ENCODE measurements at places on chromosomes 2 and 18. TPM values are rescaled to one million over a fixed set of nuclear protein-coding genes. Genes with fewer than 3 reads are reported as not detected.

HOXD4 gene
- polyA plus RNA-seq, result not detected

TUBA4B gene
- polyA plus RNA-seq, result 0.19 TPM

COBLL1 gene
- 23.2 TPM for polyA plus RNA-seq

KRTCAP3 gene
- 12.7 TPM for polyA plus RNA-seq

ALLC gene
- 0.09 TPM for polyA plus RNA-seq

EN1 gene
- polyA plus RNA-seq, result not detected

ABHD1 gene
- 0.54 TPM for polyA plus RNA-seq

POTEC gene
- polyA plus RNA-seq, result not detected
